Mammary microvascular endothelial cell (primary cell): ENCODE measurements at places on chromosomes 2 and 18. TPM values are rescaled to one million over a fixed set of nuclear protein-coding genes. Genes with fewer than 3 reads are reported as not detected.

The MYCN gene
- total RNA-seq = 0.39 and 0.73 TPM in 2 replicates

The ALLC gene
- total RNA-seq = not detected in 2 replicates

The SLC9A4 gene
- not detected in 2 replicates for total RNA-seq

The SULT1C2 gene
- total RNA-seq = not detected in 2 replicates

The SCG2 gene
- total RNA-seq = 0.05 and 1.3 TPM in 2 replicates

The SPATA3 gene
- total RNA-seq = not detected in 2 replicates

The PTH2R gene
- total RNA-seq = not detected in 2 replicates
